ENCODE measurements at places on chromosomes 5 and 9.
A peak's percentile ranks its signal among the peaks of the same experiment; 100 is the strongest.

DNA sequence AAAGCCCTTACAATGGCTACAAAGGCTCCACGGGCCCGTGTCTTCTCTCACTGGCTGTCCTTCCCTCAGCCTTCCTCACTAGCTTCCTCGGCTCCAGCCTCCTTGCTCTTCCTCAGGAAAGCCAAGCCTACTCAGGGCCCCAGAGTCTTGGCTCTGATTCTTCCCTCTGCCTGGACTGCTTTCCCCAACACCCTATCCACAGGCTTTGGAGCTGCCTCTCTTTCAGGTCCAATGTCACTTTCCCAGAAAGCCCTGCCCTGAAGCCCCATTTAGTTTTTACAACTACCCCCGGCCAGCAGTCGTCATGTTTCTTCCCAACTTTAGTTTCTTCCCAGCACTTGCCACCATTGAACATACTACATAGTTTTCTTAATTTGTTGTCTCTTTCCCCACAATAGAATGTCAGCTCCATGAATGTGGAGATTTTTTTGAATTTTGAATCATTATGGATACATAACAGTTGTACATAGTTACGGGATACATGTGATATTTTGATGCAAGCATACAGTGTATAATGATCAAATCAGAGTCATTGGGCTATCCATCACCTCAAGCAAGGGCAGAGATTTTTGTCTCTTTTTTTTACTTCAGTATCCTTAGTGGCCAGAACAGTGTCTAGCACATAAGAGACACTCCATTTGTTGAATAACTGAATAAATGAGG lies 17.5 kb upstream of the TOMM5 start:
- no peak for DNase-seq

DNA sequence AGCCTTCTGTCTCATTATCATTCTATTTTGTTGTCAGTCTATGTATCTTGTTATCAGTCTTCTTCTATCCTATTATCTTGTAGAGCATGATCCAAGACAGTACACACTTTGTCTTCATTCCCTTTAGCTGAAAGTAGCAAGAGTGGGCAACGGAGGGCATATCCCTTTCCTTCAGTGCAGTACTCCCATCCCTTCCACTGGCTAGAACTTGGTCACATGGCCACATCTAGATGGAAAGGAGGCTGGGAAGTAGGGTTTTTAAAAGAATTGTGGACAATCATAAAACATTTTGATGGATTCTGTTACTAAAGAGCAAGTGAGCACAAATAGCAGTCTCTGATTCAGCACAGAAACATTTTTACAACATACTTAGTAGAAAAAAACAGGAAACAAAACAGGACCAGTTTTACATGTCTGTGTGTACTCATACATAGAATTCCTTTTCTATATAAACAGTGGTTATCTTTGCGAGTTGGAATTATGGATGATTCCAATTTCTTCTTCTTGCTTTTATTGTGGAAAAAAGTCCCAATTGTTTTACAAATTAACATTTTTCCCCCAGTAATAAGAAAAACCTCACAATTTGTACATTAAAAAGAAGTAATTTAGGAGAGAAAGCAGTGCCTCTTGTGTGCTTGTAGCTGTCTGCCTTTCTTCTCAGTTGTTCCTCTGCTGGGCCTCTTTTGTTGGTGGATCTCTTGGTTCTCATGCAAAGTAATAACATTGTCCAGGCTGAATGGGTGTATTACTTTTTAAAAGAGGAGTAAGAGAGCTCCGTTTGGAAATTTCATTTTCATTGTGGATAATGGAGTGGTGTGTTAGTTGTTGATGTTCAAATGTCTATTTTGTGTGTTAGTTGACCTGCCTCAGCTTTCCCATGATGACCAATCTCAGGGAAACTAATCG lies 410.9 kb upstream of the TRPC7 start:
- DNase-seq: no peak

DNA sequence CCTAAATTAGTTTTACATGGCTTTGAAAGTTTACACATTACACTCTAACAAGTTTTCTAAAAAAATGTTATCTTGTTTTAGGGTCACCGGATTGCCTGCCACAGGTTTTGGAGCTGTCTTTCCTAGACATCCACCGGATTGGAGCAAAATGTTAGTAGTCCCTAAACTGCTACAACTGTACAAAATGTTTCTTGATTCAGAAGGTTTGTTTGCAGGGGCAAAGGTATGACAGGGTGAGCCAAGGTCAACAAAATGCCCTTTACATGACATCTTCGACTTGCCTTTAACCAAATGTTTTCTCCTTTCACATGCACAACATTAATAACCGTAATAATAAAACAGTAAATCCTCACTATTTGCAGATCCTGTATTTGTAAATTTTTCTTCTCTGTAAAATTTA lies 37.2 kb downstream of the CFAP95 start:
- DNase-seq: no peak

DNA sequence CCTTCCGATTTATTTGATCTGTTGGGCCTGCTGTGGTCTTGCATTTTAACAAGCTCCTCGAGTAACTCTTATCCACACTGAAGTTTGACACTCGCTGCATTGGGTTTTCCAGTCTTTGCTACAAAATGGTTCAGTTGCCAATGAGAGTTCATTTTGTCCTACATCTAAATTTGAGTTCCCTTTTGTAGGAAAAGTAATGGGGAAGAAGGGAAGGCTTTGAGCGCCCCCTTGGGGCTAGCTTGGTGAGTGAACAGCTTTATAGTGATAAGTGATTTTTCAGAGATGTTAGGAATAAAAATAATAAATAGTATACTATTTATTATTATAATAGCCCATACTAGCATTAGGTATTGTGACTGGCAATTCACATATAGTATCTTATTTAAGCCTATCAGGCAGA lies 89.9 kb upstream of the GNAQ start:
- DNase-seq: peak; percentile 38

- no peak for DNase-seq
These were observed 101.8 kb downstream of the DOCK8 start for GRCh38 chr9:316382-316965.

DNA sequence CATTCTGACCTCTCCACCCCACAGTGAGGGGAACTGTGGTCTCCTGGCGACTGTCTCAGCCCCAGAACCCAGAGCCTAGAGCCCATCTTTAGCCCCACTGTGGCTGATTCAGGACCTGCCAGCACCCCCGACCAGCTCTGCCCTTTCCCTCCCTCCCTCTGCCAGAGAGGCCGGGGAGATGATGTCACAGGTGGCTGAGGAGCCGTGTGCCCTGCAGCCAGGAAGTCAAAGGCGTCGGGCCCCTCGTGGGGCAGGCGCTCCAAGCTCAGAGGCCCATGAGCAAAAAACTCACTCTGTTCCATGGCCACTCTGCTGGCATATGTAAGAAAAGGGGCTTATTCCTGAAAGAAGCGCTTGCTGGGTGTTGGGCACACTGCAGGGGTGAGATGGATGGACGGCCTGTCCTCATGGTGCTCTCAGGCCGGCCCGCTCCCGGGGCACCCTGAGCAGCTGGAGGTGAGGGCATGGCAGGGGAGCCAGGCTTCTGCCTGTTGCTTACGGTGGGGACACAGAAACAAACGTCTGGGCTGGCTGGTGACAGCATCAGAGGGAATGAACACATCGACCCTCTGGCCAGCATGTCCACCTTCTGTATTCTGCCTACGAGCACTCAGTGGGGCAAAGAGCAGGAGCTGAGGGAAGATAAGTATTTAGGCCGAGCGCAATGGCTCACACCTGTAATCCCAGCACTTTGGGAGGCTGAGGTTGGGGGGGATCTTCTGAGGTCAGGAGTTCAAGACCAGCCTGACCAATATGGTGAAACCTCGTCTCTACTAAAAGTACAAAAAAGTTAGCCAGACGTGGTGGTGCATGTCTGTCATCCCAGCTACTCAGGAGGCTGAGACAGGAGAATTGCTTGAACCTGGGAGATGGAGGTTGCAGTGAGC lies 41.1 kb downstream of the LAMC3 start:
- no peak for DNase-seq

- no peak for DNase-seq
These were observed 108.5 kb downstream of the NR6A1 start for GRCh38 chr9:124662561-124662960.

DNA sequence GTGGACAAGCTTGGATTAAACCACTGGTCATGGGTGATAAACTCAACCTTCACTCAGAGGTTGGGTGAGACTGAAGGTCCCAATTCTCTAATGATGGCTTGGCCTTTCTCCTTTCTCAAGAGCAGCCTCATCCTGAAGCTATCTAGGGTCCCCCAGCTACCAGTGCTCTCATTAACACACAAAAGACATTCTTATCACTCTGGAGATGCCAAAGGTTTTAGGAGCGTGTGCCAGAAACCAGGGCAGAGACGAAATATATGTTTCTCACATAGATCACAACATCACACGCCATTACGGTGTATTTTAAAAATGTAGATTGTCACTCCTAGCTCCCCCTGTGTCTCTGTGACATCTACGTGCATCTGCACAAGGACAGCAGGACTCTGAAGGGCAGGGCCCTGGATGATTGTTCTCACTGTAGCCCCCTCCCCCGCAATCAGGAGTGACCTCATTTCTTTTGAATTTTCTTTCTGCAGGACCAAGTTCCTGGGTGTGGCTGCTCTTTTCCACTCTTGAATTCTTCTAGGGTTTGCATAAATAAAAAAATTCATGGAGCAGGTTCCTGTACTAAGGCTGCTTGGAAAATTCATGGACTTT lies 311.3 kb downstream of the GADD45G start:
- no peak for DNase-seq

DNA sequence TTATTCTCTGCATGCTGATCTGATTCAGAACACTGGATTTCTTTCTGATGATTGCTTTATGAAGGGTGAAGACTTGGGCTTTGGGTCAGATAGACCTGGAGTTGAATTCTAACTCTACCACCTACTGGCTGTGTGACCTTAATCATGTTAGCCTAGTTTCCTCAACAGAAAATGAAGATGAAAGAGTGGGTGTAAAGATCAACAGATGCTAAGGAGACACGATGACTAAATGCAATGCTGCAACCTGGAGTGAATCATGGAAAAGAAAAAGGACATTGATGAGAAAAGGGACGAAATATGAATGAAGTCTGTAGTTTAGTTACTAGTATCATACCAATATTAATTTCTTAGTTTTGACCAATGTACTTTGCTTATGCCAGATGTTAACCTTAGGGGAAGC lies 27.8 kb upstream of the DENND1A start:
- no peak for DNase-seq

GRCh38 chr9:69397384-69398214 lies 72.6 kb downstream of the ENTREP1 start:
- DNase-seq: no peak

- DNase-seq: no peak
These were observed 89.9 kb downstream of the NLN start for GRCh38 chr5:65811885-65812284.

GRCh38 chr9:4443439-4443838 lies 46.8 kb upstream of the SLC1A1 start:
- no peak for DNase-seq

GRCh38 chr5:42483472-42484154 lies 60.4 kb downstream of the GHR start:
- no peak for DNase-seq

DNA sequence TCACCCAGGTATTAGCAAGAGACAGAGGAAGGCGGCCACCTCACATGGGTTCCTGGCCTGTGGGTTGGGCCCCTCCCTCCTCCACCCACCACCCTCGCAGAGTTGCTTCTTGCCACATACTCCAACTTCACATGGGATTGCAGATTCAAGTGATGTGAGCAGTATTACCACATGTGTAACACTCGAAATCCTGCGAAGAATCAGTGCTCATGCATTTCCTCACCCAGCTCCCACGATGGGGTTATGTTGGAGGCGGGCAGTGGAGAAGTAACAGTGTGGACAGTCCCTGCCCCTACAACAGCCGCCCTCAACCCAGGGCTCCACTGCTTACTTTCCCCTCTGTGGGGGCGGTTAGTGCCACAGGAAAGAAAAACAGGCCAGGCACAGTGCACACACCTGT lies 3.9 kb upstream of the FBP1 start:
- no peak for DNase-seq

- no peak for DNase-seq
These were observed 152.5 kb downstream of the ADAMTS6 start for GRCh38 chr5:65329266-65329665.

GRCh38 chr9:15944341-15944740 lies 391.5 kb downstream of the CCDC171 start:
- DNase-seq: no peak

DNA sequence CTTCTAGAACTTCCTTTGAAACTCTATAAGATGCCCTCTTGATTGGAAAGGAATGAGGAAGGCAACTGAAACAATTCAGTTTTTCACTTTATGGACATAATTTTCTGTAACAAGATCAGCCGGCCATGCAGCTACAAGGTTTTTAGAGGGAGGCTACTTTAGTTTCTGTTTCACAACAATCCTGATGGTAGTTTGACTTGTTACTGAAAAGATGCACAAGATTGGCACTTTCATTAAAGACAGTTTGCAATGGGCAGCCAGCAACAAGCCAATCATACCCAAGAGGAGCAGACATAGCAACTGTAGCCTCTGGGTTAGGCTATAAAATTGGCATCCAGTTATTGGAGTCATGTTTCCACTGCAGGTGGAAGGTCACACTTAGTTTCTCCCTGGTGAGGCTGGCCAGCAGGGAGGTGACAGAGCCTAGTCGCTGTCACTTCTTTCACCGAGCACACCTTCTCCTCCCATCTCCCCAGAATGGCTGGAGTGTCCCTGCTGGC lies 74.3 kb upstream of the TGFBR1 start:
- DNase-seq: peak; percentile 15

GRCh38 chr5:169581580-169582227 lies 1.9 kb upstream of the SPDL1 start:
- DNase-seq: peak; percentile 35

- no peak for DNase-seq
These were observed 757 bp downstream of the ANKRD34B start for GRCh38 chr5:80569086-80569960.

- DNase-seq: no peak
These were observed 202.6 kb downstream of the DCP2 start for GRCh38 chr5:113179156-113179555.

DNA sequence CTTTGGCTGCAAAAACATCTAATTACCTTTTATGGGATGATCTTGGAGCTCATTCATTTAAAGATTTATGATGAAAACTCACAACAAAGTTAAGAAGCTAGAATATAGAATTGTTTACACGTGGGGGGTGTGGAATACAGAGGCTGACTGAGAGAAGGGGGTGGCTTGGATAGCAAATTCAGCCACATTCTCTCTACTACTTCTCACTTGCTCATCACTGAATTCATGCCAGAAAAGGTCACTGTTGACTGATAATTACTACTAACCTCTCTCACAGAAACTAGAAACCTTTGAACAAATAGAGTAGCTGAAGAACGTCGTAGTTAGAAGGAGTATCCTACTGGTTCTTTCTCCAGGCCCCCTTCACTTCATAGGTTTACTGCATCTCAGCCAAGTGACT lies 808.2 kb downstream of the BRINP1 start:
- no peak for DNase-seq

- no peak for DNase-seq
These were observed 289.2 kb downstream of the ARHGAP26 start for GRCh38 chr5:143059355-143059754.

GRCh38 chr5:152864991-152865390 lies 459.9 kb upstream of the NMUR2 start:
- DNase-seq: no peak

GRCh38 chr5:151903243-151903653 lies 21.4 kb downstream of the GLRA1 start:
- DNase-seq: no peak

- DNase-seq: no peak
These were observed 545 bp downstream of the HMGCS1 start for GRCh38 chr5:43312699-43313034.

Data from immature natural killer cell (primary cell).